ENCODE measurements at places on chromosomes 7 and 10. TPM values are rescaled to one million over a fixed set of nuclear protein-coding genes. Genes with fewer than 3 reads are reported as not detected.
A peak's percentile ranks its signal among the peaks of the same experiment; 100 is the strongest.

VIPR2 gene
- total RNA-seq, result 7.3 TPM

GRCh38 chr7:80752954-80753690 is 114.7 kb downstream of the CD36 start:
- no peak for DNase-seq

DNA sequence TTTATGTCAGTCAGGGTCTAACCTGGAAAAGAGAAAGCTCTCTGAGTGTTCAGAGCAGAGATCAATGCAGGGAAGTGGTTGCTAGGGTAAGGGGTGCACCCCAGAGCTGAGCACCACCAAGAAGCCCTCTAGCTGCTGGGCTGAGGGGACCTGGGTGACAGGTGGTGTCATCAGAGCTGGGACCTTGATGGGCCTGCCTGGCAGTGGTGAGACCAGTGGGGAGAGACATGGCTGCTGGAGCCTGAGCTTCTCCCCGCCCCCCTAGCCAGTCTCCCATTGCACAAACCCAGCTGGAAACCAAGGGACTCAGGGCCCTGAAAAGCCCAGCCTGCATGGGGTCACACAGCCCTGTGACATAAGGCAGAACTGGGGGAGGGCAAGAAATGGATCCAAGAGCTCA is 49.1 kb upstream of the OSBPL3 start:
- DNase-seq, result no peak

- DNase-seq, result no peak
These were observed 80.1 kb downstream of the SEC61G start for GRCh38 chr7:54678763-54679489.

CAV1 gene
- 239 TPM for total RNA-seq

DNA sequence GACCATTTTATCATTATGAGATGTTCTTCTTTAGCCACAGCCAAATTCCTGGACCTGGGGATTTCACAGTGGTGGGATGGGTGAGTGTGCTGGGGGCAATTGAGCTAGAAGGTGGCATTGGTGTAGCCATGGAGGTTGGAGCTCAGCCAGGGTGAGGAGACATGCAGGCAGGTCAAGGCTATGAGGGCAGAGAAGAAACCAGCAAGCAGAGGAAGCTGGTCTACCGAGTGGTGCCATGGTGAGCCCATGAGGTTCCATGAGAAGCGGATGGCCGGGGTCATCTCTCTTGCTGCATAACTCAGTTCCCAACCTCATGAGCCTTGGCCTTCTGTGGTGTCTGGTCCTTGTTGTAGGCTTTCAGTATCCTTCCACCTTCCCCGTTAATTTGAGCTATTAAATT is 91.4 kb downstream of the CARD11 start:
- no peak for DNase-seq

MYH16 gene
- 0.32 TPM for total RNA-seq

DNA sequence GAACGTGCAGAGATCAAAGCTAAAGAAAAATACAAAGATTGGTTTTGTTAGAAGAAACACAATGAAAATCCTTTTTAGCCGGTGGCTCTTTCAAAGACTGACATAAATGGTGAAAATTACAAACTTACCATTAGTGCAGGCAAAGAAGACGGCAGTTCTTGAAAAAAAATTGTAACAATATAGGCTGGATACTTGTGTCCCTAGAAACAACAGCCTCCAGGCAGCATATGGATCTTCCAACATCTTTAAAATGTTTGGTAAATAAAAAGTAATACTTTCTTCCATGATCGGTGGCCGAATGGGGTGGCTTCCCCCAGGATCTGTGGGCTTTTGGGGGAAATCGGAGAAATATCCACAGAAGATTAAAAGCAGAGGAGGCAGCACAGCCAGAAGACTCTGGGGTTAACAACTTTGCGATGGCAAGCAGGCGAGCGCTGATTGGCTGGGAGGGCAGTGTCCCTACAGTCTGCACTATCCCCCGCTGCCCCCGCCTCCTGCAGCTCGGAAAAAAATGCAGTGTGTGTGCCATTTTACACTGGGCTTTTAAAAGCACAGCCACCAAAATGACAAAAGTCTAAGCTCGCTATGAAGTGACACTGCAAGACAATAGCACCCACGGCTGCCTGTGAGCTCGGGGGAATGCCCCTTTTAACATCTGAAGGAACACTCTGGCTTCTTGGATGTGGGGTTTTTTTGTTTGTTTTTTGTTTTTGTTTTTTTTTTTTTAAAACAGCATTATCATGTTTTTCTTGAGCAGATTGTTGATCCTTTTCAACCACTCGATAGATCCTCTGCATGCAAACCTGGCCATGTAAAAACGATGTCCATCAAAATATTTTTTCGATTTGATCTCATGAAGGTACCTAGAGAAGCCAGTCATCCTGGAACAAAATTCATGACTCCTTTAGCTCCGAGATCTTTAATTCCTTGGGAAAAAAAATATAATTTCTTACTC is 31.7 kb upstream of the EPC1 start:
- peak; percentile 95 for DNase-seq

GRCh38 chr10:3792710-3793219 is 7.8 kb upstream of the KLF6 start:
- DNase-seq, result no peak

DNA sequence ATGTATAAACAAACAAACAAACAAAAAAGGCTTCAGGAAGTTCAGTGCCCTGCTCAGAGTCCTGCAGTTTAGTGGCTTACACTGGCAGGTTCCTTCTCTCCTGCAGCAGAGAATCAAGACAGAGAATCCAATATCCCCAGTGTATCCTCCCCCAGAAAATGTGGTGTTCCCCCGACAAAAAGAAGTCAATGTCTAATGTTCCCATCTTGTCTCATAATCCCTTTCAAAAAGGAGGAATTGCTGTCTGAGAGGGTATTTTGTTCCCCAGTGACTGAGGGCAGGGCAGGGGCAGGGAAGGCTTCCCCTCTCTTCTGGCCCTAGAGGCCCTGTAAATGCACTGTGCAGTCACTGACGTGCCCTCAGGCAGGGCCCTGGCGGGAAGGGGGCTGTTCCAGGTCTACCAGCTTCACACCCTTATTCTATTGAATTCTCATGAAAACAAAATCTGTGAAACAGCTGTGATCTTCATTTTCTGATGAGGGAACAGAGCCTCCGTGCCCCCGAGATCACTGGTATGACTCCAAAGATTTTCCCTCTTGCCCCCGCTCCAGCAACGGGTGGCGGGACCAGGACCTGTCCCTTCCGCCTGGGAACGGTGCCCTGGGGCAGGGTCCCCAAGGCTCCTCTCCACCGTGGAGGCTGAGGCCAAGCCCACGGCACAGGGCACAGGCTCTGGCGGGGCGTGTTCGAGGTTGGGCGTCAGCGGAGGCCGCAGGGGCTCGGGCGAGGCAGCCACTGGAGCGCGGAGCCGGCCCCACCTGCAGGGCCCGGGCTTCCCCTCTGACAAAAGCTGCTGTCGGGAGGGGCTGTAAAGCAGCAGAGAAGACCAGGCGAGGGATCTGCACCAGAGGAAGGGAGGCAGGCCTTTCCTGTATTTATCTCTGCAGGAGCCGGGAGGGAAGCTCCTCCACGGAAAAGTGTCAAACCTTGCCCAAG is 13.4 kb upstream of the WDFY4 start:
- DNase-seq, result no peak

DNA sequence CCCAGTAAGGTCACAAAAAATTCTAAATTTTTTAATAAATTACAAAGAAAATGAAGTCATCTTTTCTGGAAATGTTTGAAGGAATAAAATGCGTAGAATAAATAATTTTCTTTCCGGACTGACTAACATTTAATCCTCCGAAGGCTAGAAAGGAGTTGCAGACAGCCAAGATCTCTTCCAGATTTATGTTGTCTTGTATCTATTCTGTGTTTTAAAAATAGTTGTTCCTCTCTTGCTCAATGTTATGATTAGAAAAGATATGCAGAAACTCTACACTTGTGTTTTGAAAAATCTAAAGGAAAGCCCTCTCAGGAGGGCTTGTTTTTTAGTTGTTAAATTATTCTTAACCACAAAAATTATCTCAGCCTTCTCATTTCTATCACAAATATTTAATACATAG is 70.7 kb downstream of the MACC1 start:
- no peak for DNase-seq

- DNase-seq, result no peak
These were observed 103.4 kb upstream of the ANLN start for GRCh38 chr7:36286226-36286625.

TSPAN15 gene
- 108 TPM for total RNA-seq

DNA sequence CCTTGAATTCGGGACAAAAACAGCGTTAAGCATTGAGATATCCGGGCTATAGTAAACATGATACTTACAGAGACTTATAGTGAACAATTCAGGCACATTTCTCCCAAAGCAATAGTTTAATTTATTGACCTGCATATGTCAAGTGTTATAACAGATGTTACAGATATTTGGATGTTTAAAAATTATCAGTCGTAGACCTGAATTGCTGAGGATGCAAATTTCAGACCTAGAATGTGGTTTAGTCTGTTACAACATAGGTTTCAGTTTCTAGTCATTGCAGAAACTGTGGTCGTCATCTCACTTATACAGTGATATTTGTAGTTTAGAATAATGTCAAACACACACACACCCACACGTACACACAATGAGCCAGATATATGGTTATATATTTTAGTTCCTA is 85.2 kb downstream of the VTI1A start:
- no peak for DNase-seq

CPED1 gene
- 58.6 TPM for total RNA-seq

DNA sequence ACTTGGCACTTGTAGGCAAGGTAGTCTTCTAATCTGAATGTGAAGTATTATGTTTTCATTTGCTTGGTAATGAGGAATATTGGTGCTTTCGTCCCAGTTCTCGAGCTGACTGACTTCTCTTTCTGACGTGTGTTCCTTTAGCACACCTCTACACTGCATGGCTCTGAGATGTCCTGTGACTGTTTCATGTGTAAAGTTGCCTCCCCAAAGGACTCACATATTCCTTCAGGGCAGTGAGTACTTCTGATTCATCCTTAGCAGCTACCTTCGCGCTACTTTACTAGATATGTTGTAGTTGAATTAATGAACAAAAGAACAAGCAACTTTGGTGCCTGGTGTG is 113.7 kb downstream of the EGFR start:
- no peak for DNase-seq

DNA sequence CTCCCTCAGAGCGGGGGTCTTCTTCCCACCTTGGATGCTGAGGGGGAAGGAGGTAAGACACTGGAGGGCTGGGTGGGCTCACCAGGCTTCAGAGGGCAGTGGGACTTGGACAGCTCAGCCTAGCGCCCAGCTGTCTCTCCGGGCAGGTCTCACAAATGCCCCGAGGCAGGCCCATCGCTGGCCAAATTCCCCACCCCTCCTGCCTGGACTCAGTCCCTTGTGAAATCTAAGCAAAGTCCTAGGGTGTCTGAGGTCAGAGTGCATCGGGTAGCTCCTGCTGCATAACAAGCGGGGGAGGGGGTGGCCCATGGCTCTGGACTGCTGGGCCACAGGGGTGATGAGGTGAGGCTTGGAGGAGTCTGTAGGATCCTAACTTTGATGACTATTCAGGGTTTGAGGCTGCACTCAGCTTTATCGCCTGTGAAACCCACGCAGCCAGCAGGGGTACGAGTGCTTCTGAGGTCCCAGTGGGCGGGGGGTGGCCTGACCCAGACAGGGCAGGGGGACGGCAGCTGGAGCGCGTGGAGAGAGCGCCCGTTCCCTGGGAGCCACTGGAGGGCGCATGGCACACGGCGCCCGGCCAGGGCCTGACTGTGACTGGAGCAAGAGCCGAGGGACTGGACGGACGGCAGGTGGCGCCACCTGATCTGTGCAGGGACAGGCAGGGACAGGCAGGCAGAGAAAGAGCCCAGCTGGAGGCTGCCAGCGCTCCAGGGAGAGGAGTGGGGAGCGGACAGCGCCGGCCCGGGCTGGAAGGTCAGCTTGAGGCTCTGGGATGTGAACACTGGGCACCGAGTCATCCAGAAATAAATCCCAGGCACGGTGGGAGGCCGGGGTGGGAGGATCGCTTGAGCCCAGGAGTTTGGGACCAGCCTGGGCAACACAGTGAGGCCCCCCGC is 10.0 kb downstream of the CYP2W1 start:
- DNase-seq, result peak; percentile 94

NODAL gene
- total RNA-seq, result 0.12 TPM

MRLN gene
- not detected for total RNA-seq

DNA sequence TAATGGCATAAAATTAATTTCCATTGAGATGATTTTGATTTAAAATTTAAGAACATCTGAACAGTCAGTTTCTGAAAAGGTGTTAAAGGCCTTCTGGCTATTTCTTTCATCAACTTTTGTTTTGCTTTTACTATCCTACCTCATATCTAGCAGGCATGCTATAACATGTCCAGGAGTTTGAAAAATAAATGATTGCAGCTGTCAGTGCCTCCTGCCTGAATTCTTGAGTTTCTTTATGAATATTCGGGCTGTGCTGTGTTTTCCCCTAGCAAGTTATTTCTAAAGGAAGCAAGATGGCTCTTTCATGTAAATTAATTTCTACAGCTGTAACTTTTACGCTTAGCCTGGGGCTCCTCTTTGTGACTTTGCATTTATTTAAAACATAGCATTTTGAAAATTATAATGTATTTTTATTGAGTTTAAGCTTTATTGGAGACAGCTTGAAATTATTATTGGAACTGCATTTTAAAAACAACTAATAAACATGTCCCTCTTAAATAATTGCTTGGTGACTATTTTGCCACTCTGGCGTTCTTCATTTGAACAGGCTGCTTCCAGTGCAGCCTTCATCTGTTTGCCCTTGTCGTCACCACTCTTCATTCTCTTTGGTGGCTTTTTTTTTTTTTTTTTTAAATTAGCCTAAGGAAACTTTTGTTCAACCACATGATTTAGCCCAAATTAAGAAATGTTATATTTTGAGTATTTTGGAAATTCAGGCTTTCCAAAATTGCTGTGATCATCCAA is 1083.4 kb upstream of the LRRN3 start:
- DNase-seq, result no peak

GRCh38 chr7:75798770-75799169 is 14.8 kb downstream of the CCL24 start:
- no peak for DNase-seq

GPR15LG gene
- total RNA-seq, result 0.32 TPM

PARD3 gene
- total RNA-seq, result 39.6 TPM

DNA sequence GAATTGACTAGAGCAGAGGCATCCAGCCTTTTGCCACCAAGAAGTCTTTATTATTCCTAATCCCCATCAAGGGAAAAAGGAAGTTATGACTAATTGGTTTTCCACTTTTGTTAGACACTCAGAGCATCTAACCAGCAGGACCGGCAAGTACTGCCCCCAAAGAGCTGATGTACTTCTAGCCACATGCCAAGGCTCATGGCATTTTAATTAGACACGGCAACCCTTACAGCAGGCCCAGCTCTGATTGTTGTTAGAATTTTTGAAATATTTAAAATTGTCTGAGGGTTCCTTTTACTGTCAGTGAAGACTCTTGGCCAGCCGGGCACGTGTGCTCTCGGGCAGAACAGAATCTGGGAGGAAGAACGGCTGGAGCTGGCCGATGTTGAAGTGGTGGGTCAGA is 114.8 kb downstream of the SPAG6 start:
- no peak for DNase-seq

NKX1-2 gene
- total RNA-seq, result 0.09 TPM

GRCh38 chr10:110462166-110463095 is 35.3 kb upstream of the DUSP5 start:
- peak; percentile 25 for DNase-seq
